PC-9 (cell line): ENCODE measurements at places on chromosomes 2 and 18. TPM values are rescaled to one million over a fixed set of nuclear protein-coding genes. Genes with fewer than 3 reads are reported as not detected.

The OXER1 gene
- total RNA-seq = not detected in 2 replicates

- peaks cover 33% of the 10 kb centered on the region for H3K4me1 ChIP-seq
- H3K36me3 ChIP-seq = no peaks in the 10 kb centered on the region
- H3K27me3 ChIP-seq = no peaks in the 10 kb centered on the region
- H3K27ac ChIP-seq = no peak overlapping the region
- DNase-seq = no peak
Measured at GRCh38 chr2:88639865-88640264, 12.6 kb upstream of the EIF2AK3 start.

The CIDEA gene
- not detected in 2 replicates for total RNA-seq

GRCh38 chr18:23183411-23184150 lies 48.3 kb downstream of the CABLES1 start:
- DNase-seq = no peak
- H3K27ac ChIP-seq = no peak overlapping the region
- no peaks in the 10 kb centered on the region for H3K4me1 ChIP-seq
- no peaks in the 10 kb centered on the region for H3K36me3 ChIP-seq
- H3K27me3 ChIP-seq = no peaks in the 10 kb centered on the region

- DNase-seq = no peak
- no peaks in the 10 kb centered on the region for H3K36me3 ChIP-seq
- no peak overlapping the region for H3K27ac ChIP-seq
- H3K4me1 ChIP-seq = no peaks in the 10 kb centered on the region
- H3K27me3 ChIP-seq = 0 out of 2 replicates have a peak, but pooled peaks cover 3% of the 10 kb centered on the region
- no peak overlapping the region for H3K4me3 ChIP-seq
Measured at GRCh38 chr2:106953236-106953635, 67.3 kb upstream of the ST6GAL2 start.

The SLC4A3 gene
- total RNA-seq = 7.3 and 9.0 TPM in 2 replicates

The SPRED2 gene
- total RNA-seq = 33.5 and 33.6 TPM in 2 replicates
